ENCODE measurements at places on chromosomes 6 and 20. TPM values are rescaled to one million over a fixed set of nuclear protein-coding genes. Genes with fewer than 3 reads are reported as not detected.

- DNase-seq: peak; percentile 39
Observed at GRCh38 chr6:20704325-20705025, 170.2 kb downstream of the CDKAL1 start.

GRCh38 chr6:35725721-35726438, 11.0 kb upstream of the ARMC12 start:
- DNase-seq: peak; percentile 75

The SIRPB1 gene
- total RNA-seq: 3.8 TPM

DNA sequence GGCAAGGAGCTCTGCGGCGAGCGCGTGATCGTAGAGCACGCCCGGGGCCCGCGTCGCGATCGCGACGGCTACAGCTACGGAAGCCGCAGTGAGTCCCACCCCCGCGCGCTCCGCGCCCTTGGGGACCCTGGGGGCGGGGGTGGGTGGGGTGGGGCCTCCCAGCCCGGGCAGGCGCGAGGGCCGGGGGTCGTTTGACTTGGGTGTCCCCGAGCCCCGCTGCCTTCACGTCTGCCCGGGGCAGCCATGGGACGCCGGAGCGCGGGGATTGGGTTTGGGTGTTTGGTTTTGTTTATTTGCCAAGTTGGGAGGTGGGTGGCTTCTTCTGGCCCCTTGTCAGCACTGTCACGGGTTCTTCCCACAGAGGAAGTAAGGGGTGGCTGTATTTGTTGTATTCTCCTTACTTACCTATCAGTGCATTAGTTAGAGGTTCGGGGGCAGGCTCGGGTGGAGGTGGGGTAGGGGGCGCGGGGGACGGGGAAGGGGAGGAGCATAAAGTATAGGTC, 777 bp downstream of the SRSF6 start:
- DNase-seq: peak; percentile 4

The RAET1G gene
- total RNA-seq: 6.3 TPM

The UBE2V1 gene
- 54.8 TPM for total RNA-seq

DNA sequence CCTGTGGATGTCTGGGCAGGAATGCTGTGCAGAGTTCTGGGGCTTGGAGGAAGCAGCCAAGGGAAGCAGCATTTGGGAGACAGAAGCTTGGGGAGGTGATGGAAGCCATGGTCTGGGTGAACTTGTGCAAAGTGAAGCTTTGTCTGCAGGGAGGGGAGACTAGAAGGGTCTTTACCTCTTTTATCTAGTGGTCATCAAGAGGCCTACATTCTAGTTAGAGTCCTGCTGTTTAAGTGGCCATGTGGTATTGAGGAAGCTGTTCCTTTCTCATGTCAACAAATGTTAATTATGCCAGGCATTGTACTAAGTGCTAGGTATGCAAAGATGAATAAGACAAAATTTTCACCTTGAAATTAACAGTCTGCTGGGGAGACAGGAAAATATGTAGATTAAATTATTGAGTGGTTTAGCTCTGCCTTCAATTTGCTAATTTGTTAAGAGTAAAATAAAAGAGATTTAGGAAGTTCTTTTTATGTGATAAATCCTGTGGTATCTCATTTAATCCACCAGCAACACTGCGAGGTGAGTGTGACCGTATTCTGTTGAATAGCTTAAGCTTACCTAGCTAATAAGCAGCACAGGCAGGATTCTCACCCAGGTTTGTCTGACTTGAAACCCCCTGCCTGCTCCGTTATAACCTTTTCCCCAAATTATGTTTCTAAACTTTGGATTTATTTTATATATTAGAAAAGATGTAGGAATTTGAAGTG, 43.1 kb downstream of the ARID1B start:
- DNase-seq: no peak

The MICA gene
- 32.3 TPM for total RNA-seq

DNA sequence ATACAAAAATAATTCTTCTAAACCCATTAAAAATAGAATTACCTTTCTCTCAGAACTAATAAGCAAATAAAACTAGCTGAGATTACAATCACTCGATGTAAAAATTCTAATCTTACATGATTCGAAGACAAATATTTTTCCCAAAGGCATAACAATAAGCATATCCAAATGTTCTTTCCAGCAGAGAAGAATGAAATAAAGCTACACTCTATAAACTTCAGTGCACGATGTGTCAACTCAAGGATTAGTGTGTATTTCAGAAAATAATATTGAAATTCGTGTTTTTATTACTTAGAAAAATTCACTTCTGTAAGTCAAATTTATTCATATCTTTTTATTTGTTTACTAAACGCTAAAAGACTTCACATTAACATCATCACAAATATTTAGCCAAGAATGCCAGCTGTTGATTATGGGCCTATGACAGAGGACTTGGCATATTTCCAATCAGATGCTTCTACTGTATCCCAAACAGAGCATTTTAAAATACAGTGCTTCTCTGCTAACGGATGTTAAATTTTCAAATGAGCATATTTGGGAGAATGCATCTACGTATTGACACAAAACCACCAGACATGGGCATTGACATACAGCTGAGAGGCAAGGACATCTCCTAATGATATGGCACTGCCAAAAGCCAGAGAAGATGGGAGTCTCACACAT, 54.7 kb upstream of the PDE7B start:
- DNase-seq: no peak

The GPANK1 gene
- total RNA-seq: 13.3 TPM

- DNase-seq: no peak
Observed at GRCh38 chr6:119303164-119303887, 46.2 kb downstream of the MAN1A1 start.

The C20orf173 gene
- not detected for total RNA-seq
